ENCODE measurements at places on chromosomes 1 and 21.

GRCh38 chr1:156608981-156609380, 7.7 kb upstream of the GPATCH4 start:
- H3K4me3 ChIP-seq = no peak overlapping the region
- DNase-seq = peak; percentile 74
- H3K27ac ChIP-seq = no peak overlapping the region
- H3K27me3 ChIP-seq = peaks cover 24% of the 10 kb centered on the region

DNA sequence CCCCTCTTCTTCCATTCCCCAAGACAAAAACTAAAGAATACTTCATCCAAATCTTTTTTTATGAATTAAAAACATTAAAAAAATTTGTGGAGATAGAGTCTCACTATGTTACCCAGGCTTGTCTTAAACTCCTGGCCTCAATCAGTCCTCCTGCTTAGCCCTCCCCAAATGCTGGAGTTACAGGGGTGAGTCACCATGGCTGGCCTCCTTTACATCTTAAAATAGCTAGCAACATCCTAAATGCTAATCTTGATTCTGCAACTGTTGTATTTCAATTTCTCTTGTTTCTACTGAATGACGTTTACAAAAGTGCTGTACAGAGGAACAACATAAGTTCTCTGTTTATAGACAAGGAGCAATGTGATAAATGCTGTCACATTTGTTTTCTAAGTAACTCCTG, 483.5 kb downstream of the ADGRL2 start:
- no peak for DNase-seq
- H3K27me3 ChIP-seq = no peaks in the 10 kb centered on the region
- no peak overlapping the region for H3K4me3 ChIP-seq
- no peaks in the 10 kb centered on the region for H3K36me3 ChIP-seq

GRCh38 chr1:227887697-227888403, 59.9 kb downstream of the WNT9A start:
- peak; percentile 38 for DNase-seq
- no peaks in the 10 kb centered on the region for H3K36me3 ChIP-seq
- no peak overlapping the region for H3K27ac ChIP-seq
- H3K4me1 ChIP-seq = peaks cover 10% of the 10 kb centered on the region

GRCh38 chr1:115069659-115070308, 19.5 kb downstream of the TSPAN2 start:
- H3K4me3 ChIP-seq = no peak overlapping the region
- peaks cover 21% of the 10 kb centered on the region for H3K4me1 ChIP-seq
- DNase-seq = no peak
- no peak overlapping the region for H3K27ac ChIP-seq
- H3K36me3 ChIP-seq = no peaks in the 10 kb centered on the region

DNA sequence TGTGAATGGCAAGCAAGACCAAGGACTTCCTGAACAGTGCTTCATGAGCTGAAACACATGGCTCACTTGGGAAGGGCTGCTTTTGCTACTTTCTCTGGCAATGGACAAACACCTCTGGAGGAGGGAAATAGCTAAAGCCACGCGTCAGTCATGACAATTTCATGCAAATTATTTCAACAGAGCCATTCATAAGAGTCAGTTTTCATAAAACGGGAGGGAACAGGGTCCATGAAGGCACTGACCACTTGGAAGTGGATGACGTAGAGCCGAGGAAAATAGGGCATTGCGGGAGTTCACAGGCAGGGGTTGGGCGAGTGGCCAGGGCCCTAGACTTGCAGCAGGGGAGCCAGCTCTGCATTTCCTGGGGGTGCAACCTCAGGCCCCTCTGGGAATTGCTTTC, 43.9 kb downstream of the SDC3 start:
- peaks cover 5% of the 10 kb centered on the region for H3K4me1 ChIP-seq
- peaks cover 67% of the 10 kb centered on the region for H3K27me3 ChIP-seq
- no peak overlapping the region for H3K4me3 ChIP-seq
- no peaks in the 10 kb centered on the region for H3K36me3 ChIP-seq

GRCh38 chr1:84712276-84712874, 22.1 kb upstream of the SSX2IP start:
- no peaks in the 10 kb centered on the region for H3K4me1 ChIP-seq
- DNase-seq = no peak
- H3K4me3 ChIP-seq = no peak overlapping the region

- no peak overlapping the region for H3K4me3 ChIP-seq
- no peak overlapping the region for H3K27ac ChIP-seq
- H3K4me1 ChIP-seq = peaks cover 1% of the 10 kb centered on the region
- DNase-seq = no peak
- H3K36me3 ChIP-seq = no peaks in the 10 kb centered on the region
- no peaks in the 10 kb centered on the region for H3K27me3 ChIP-seq
Measured at GRCh38 chr1:170174395-170174794, 28.6 kb downstream of the NTMT2 start.

- no peaks in the 10 kb centered on the region for H3K27me3 ChIP-seq
- H3K4me3 ChIP-seq = no peak overlapping the region
- no peaks in the 10 kb centered on the region for H3K36me3 ChIP-seq
- DNase-seq = no peak
- no peak overlapping the region for H3K27ac ChIP-seq
Measured at GRCh38 chr1:231576804-231577718, 48.6 kb downstream of the TSNAX start.

- H3K4me1 ChIP-seq = no peaks in the 10 kb centered on the region
- no peaks in the 10 kb centered on the region for H3K27me3 ChIP-seq
- H3K27ac ChIP-seq = no peak overlapping the region
- no peaks in the 10 kb centered on the region for H3K36me3 ChIP-seq
- DNase-seq = no peak
Measured at GRCh38 chr1:208476846-208477170, 232.6 kb upstream of the PLXNA2 start.

DNA sequence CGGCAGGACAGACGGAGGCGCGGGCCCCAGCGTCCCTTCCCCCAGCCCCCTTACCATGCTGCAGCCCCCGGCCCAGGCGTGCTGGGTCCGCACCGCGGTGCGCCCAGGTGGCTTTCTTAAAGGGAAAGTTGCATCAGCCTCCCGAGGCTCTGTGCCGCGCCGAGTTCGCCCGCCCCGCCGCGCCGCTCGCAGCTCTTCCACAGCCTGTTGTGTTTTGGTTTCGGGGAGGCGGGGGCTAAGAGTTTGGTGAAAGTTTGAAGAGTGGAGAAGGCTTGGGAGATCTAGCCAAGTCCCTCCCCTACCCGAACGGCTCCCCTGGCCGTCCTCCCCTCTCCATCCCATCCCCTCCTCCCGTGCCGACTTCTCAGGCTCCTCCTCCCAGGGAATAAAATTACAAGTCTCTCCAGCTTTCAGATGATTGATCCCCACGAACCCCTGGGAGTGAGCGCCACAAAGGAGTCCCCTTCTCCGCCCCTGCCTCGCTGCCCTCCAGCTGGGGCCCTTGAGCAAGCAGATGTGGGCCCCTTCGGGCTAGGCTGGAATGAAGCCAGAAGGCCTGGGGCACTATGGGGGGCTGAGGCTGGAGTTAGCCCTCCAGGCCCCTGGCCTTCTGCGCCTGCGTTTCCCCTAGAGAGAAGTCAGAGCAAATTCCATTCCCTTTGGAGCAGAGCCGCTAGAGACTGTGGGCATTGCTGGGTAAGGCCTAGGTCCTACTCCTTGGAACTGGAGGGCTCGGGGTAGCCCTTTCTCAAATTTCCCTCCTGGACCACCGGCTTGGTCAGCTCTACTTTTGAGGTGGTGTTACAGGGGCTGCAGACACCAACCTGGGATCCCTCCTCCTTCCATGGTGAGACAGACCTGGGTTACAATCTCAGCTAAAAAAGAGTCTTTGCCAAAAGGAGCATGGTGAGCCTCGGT, at the start of gene SLC6A9:
Gene SLC6A9 (minus strand): TSS at position 211 of the 918 bp plus-strand sequence. CDS start 7,185 bp downstream, outside the sequence.
- peaks cover 20% of the 10 kb centered on the region for H3K4me1 ChIP-seq
- H3K27ac ChIP-seq = peak within 1 kb of the TSS; percentile 75
- H3K27me3 ChIP-seq = no peaks in the 10 kb centered on the region
- H3K4me3 ChIP-seq = peak within 1 kb of the TSS; percentile 81

DNA sequence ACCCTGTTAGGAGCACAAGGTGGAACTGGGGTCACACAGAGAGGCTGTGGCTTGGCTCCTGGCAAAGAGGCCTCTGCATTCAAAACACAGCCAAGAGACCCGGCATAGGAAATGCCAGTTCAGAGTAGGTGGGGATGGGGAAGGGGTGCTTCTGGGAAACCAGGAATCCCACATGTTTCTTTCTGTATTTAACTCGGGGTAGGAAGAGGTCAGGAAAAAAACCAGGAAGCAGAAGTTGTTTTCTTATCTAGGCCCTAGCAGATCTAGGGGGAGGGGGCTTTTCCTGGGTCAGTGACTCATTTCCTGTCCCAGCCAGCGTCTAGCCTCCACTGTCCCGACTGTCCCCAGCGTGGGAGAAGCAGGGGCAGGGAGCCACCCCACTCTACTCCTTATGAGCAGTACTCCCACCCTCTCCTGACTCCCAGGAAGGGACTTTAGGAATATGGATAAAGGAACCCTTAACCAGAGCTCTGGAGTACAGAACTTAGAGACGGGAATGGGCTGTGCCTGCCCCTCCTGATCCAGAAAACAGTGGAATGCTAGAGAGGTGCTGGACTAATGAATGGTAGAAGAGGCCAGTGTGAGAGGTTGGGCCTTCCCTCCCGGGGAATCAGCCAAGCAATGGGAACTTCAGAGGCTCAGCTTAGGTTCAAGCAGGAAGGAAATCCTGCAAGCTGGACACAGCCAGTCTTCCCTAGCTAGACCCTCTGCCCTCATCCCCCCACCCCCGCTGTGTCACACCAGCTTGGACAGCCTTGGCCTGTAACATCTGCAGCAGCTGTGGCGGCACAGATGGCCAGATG, 5.7 kb downstream of the FHL3 start:
- no peak for DNase-seq
- H3K27me3 ChIP-seq = no peaks in the 10 kb centered on the region

- H3K27me3 ChIP-seq = no peaks in the 10 kb centered on the region
- H3K4me1 ChIP-seq = peaks cover 23% of the 10 kb centered on the region
- H3K27ac ChIP-seq = peak overlapping the region; percentile 91
- peaks cover 17% of the 10 kb centered on the region for H3K36me3 ChIP-seq
- DNase-seq = peak; percentile 72
- H3K4me3 ChIP-seq = peak overlapping the region; percentile 64
Measured at GRCh38 chr1:21022279-21023040, 154.2 kb downstream of the EIF4G3 start.

- DNase-seq = no peak
- H3K36me3 ChIP-seq = no peaks in the 10 kb centered on the region
- no peak overlapping the region for H3K27ac ChIP-seq
- H3K4me3 ChIP-seq = peak overlapping the region; percentile 94
- peaks cover 45% of the 10 kb centered on the region for H3K4me1 ChIP-seq
Measured at GRCh38 chr1:27602462-27603308, 1.3 kb downstream of the AHDC1 start.

- H3K4me3 ChIP-seq = no peak overlapping the region
- H3K27me3 ChIP-seq = peaks cover 16% of the 10 kb centered on the region
- no peak overlapping the region for H3K27ac ChIP-seq
- DNase-seq = no peak
- H3K4me1 ChIP-seq = no peaks in the 10 kb centered on the region
- H3K36me3 ChIP-seq = no peaks in the 10 kb centered on the region
Measured at GRCh38 chr1:70487910-70488665, 77.0 kb downstream of the CTH start.

DNA sequence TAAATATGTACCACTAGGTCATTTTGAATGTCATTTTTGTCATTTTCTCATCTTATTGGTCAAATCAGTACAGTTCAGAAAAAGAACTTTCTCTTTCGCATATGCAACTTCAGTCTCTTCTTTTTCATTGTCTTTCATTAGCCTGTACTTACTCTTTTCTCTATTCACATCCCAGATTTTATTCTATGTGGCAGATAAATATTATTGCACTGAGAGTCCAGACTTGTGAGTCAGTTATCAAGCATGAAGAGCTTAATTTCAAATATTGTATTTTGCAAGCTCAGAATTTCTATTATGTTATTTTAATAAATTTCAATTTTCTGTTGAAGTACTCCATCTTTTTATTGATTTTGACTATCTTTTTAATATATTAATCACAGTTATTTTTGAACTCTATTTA, 105.2 kb upstream of the PALMD start:
- DNase-seq = no peak
- H3K36me3 ChIP-seq = no peaks in the 10 kb centered on the region
- H3K4me3 ChIP-seq = no peak overlapping the region

- no peaks in the 10 kb centered on the region for H3K4me1 ChIP-seq
- DNase-seq = no peak
- peaks cover 19% of the 10 kb centered on the region for H3K27me3 ChIP-seq
Measured at GRCh38 chr1:22313321-22313720, 138.3 kb upstream of the ZBTB40 start.

- H3K4me3 ChIP-seq = no peak overlapping the region
- H3K27ac ChIP-seq = no peak overlapping the region
Measured at GRCh38 chr21:25637851-25638659, 1.0 kb upstream of the JAM2 start.

GRCh38 chr1:84972377-84972987, 24.4 kb downstream of the MCOLN2 start:
- peaks cover 69% of the 10 kb centered on the region for H3K4me1 ChIP-seq
- H3K36me3 ChIP-seq = peaks cover 34% of the 10 kb centered on the region
- H3K27ac ChIP-seq = peak overlapping the region; percentile 97
- H3K27me3 ChIP-seq = no peaks in the 10 kb centered on the region

DNA sequence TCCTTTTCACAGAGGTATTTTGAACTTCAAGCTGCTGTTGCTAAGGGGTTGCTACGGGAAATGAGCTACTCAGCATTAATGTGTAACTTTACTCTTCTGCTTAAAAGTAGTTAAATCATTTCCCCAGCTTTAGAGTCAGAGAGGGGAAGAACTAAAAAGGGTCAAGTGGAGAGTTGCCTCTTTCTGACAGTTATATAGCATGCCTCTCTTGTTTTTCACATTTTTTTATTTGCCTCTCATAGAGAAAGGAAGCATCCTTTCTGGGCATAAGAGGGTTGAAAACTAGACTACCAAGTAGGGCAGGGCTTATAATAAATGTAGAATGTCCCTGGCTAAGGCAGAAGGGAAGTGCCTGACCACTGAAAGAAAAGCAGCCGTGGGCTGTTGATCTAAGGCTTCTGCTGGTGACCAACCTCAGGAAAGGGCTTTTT, 10.1 kb upstream of the ELAVL4 start:
- no peaks in the 10 kb centered on the region for H3K27me3 ChIP-seq
- no peak overlapping the region for H3K4me3 ChIP-seq
- no peaks in the 10 kb centered on the region for H3K4me1 ChIP-seq
- no peak overlapping the region for H3K27ac ChIP-seq
